ENCODE measurements at places on chromosomes 3 and 15.

- no peak for DNase-seq
Measured at GRCh38 chr3:76438971-76439370, 600.9 kb upstream of the ROBO2 start.

GRCh38 chr15:90307661-90308060, 42.2 kb downstream of the NGRN start:
- DNase-seq = no peak

GRCh38 chr3:128226795-128227395, 73.6 kb downstream of the EEFSEC start:
- DNase-seq = no peak

GRCh38 chr15:67608638-67608959, 66.1 kb downstream of the MAP2K5 start:
- DNase-seq = no peak

GRCh38 chr15:95304947-95305400, 1025.5 kb upstream of the NR2F2 start:
- no peak for DNase-seq

GRCh38 chr3:58608648-58609047, 31.5 kb upstream of the FAM107A start:
- no peak for DNase-seq

- no peak for DNase-seq
Measured at GRCh38 chr3:51897391-51897790, 5.8 kb downstream of the IQCF1 start.

DNA sequence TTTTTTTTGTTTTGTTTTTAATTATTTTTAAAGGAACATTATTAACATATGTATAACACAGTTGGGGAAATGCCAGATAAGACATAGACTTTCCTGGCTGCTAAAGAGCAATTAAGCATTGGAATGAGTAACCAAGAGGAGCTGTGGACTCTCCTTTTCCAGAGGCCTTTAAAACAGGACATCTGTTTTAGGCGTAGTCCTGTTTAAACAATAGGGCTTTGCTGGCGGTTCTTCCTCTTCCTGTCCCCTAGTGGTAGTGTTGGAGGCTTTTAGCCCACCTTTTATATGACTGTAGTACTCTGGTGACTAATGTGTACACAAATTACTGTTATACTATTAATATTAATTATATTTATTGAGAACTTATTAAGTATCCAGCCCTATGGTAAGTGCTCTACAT, 81.9 kb downstream of the PPARG start:
- DNase-seq = no peak

DNA sequence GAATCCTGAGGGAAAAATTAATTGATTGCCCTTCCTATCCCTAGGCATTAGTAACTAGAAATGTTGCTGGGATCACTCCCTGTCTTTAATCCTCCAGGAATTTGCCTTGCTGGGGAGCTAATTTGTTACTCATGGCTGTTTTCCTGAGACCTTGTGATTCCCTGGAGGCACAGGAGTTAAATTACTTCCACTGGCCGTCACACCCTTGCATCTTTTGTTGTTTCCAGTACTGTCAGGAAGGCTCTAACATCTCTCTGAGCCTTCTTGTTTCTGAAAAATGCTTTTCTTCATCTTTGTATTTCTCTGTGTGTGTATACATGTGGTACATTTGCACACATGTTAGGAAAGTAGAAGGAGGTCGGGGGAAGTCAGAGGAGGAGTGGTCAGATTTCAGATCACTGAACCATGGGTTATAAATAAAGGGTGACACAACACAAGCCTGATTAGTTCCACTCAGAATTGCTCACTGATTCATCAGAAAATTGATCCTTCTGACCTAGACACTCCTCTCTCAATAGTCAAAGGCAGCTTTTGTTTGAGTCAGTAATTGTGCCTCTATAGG, 23.5 kb upstream of the LRRFIP2 start:
- DNase-seq = no peak

GRCh38 chr3:187210545-187211327, 13.4 kb downstream of the RTP1 start:
- DNase-seq = no peak

DNA sequence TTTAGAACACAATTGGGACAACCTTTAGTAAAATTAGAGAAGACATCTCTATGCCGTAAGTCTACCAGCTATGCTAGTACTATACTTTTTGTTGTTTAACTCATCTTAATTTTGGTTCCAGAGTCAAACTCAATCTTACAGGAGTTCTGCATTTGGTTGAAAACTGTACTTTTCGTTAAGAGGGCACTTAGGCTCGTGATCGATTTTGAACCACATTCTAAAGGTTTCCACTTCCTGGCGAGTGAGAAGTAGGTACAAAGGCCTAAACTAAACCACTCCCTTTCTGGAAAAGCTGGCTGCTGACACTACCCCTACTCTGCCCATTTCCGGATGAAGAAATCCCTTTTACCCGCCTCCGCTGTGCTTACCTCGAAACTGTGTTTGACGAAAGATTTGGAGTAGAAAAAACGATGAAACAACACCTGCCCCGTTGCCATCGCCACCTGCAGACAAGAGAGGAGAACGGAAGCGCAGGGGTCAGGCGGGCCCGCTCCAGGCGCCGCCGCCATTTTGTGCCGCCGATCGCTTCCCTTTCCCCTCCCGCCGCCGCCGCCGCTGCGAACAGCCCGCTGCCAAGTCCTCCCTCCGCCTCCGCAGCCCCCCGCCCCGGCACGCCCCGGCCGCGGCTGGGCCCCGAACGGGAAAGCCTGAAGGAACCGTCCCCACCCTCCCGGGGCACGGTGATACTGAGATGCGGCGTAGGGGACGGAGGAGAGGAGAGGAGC, 748 bp downstream of the CCNL1 start:
- peak; percentile 38 for DNase-seq

GRCh38 chr3:70919661-70920060, 607.2 kb upstream of the MDFIC2 start:
- no peak for DNase-seq

DNA sequence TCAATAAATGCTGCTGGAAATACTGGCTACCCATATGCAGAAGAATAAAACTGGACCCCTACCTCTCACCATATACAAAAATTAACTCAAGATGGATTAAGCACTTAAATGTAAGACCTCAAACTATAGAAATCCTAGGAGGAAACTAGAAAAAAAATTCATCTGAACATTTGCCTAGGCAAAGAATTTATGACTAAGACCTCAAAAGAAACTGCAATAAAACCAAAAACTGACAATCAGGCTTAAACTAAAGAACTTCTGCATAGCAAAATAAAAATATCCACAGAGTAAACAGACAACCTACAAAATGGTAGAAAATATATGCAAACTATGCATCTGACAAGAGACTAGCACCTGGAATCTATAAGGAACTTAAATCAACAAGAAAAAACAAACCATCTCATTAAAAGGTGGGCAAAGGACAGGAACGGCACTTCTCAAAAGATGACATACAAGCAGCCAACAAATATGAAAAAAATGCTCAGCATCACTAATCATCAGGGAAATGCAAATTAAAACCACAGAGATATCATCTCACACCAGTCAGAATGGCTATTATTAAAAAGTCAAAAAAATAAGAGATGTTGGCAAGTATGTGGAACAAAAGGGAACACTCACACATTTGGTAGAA, 47.0 kb downstream of the MYO9A start:
- DNase-seq = no peak

- no peak for DNase-seq
Measured at GRCh38 chr15:79035111-79035601, 55.4 kb downstream of the RASGRF1 start.

- DNase-seq = no peak
Measured at GRCh38 chr3:118088696-118089095, 946.0 kb downstream of the IGSF11 start.

DNA sequence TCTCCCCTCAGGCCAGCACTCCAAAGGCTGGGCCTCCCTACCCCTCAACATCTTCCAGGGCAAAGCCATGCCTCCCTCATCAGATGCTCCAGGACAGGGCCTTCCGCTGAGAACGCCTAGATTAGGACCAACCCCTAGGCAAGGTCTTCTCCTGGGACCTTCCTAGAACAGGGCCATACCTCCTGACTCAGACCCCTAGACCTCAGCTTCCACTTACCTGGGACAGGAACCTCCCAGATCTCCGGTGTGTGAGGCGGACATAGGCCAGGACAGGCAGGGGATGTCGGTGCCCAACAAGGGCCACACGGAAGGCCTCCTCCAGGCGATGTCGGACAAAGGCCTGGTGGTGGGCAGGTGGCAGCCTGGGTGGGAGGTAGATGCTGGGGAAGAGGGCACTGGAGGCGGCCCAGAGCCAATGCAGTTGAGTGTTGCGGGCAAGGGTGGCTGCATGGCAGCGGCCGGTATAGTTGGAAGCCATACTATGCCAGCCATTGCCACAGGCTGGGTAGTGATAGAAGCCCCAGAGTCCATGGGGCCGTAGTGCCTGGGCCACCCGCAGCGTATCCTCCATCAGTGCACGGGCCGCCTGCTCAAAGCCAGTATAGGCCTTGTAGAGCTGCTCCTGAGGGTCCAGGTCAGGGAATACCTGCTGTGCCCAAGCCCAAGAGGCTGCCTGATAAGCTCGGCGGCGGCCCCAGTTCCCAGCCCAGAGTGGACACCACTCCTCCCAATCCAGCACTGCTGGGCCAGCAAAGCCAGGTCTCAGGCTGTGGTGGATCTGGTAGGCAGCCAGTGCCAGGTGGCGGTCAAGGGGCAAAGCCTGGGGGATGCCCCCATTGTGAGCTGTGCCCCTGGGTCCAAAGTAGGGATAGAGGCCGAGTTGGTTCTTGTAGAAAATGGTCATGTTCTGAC, 2.5 kb upstream of the IFRD2 start:
- no peak for DNase-seq

GRCh38 chr3:144923046-144923775, 951.6 kb downstream of the DIPK2A start:
- DNase-seq = no peak

DNA sequence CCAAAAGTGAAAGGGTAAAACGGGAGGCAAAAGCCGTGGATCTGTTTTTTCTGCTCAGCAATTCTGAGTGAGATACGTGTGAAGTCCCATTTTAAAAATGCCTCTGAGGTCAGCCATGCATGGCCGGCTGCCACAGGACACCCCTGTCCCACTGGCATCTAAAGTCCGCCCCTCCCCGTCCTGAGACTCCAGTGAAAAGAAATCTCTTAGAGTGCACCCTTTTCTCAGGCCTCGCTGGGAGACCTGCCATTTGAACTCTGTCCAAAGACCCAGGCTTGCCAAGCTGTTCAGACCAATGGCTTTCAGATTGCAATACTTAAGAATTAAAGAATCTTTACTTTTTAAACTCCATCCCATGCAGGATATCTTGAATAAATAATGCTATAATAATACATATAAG, 61.0 kb upstream of the SLC24A5 start:
- DNase-seq = no peak

DNA sequence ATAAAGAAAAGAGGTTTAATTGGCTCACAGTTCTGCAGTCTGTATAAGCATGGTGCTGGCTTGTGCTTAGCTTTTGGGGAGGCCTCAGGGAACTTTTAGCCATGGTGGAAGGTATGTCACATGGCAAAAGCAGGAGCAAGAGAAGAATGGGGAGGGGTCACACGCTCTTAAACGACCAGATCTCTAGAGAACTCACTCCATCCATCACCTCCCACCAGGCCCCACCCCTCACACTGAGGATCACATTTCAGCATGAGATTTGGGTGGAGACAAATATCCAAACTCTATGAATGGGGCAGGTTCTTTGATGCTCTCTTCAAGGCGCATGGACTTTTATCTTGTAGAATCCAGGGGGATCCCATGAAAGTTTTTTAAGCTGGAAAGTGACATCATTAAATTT, 75.7 kb downstream of the ITPR1 start:
- no peak for DNase-seq

GRCh38 chr3:120487191-120487650, 36.4 kb upstream of the FSTL1 start:
- DNase-seq = no peak

DNA sequence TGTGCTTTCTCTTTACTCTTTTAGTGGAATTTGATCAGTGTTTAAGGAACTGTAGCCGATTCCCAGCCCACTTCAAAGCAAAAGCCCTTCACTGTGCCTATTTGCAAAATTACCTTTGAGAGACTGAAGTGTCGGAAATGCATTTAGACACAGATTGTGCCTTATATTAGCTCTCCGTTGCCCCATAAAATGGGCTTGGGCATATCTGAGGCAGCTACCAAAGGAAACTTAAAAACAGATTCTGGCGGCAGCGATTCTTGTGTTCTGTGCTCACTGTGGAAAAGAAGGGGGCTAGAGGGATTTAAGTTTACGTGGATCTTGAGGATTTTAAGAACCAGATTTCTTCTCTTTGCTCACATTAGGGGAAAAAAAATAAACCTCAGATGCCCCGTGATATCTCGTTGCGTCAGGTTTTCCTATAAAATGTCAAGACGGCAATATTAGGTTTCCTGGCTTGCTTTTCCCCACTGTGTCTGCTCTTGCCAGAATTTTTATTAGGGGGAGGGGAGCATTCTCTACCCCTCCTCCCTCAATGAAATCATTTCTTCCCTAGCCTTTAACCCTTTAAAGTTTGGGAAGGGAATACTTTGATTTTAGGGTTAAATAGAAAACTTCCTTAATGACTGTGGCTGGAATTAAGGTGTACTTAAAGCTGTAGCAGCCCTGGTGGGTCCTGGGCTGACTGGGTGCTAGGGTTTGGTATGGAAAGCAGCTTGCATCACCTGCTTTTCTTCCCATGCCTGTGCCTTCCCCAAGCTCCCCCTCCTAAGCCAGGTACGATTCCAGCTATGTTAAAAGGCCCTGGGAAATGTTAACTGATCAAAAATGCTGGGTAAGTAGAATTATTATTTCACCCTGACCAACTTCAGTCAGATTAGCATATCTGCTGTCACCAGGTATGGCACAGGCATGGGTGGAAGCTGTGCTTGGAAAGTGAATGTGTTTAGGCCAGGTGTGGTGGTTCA, 73.8 kb downstream of the SMAD3 start:
- DNase-seq = no peak

DNA sequence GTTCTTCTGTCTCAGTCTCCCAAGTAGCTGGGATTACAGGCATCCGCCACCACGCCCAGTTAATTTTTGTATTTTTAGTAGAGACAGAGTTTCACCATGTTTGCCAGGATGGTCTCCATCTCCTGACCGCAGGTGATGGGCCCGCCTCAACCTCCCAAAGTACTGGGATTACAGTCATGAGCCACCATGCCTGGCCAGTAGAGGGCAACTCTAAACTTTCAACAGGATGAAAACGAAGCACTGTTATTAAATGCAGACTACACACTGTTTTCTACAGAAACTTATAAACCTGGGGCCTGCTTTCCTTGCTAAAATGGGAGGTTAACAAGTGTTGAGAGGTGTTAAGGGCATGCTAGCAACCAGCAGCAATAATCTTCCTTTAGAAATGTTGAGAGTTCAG, 7.6 kb downstream of the ARPC4 start:
- no peak for DNase-seq

- DNase-seq = no peak
Measured at GRCh38 chr3:10992017-10992942, at the start of gene SLC6A1. TSS of gene SLC6A1 (plus strand) at chr3:10992748. CDS start at chr3:11017212, 24,464 bp downstream.

- DNase-seq = no peak
Measured at GRCh38 chr15:70198441-70199123, 100.9 kb upstream of the TLE3 start.

DNA sequence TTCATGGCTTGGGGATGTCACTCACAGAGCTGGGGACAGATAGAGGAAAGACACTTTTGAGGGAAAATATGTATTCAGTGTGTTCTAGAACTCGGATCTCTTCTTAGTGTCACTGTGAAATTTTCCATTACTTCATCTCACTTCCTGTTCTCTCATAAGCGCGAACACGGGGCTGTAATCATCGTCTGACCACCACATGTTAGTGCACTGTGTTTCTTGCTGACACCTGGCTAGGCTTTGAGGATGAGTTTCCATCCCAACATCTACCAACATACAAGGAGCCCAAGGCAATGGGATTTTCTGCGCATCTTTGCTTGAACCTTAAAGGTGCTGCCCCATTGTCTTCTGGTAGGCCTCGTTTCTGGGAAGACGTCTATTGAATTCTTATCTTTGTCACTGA, 84.0 kb downstream of the LIPC start:
- DNase-seq = no peak
